H7 (cell line): ENCODE measurements at places on chromosomes 5 and 9. TPM values are rescaled to one million over a fixed set of nuclear protein-coding genes. Genes with fewer than 3 reads are reported as not detected.

Gene ZNF189
- total RNA-seq: 9.9 and 13.2 TPM in 2 replicates

- no peak for DNase-seq
These were observed 164.7 kb downstream of the RFX3 start for GRCh38 chr9:3361116-3361515.

- no peak for DNase-seq
These were observed 11.0 kb downstream of the DEPDC1B start for GRCh38 chr5:60688980-60689379.

Gene PAEP
- not detected in 2 replicates for total RNA-seq

DNA sequence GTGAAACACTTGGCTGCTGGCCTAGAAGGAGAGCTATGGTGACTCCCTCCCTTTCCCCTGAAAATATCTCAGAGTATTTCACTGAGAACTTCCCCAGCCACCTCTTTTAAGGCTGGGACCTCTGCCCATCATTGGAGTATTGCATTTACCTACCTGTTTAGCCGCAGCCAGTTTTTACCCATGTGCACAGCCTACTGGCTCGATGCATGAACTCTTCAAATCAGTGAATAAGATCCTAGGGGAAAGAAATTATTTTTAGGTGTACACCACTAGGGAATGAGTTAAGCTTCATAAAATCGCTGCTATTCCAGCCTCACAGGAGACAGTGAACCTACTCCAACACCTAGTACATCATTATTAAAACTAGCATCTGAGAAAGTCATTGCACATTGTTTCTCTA lies 16.8 kb upstream of the FAM174A start:
- DNase-seq: no peak

- no peak for DNase-seq
These were observed 256.7 kb downstream of the CDH12 start for GRCh38 chr5:22596404-22596970.

Gene PTGR1
- total RNA-seq: 91.2 and 199 TPM in 2 replicates

Gene MARCHF3
- total RNA-seq: 15.9 and 19.0 TPM in 2 replicates

DNA sequence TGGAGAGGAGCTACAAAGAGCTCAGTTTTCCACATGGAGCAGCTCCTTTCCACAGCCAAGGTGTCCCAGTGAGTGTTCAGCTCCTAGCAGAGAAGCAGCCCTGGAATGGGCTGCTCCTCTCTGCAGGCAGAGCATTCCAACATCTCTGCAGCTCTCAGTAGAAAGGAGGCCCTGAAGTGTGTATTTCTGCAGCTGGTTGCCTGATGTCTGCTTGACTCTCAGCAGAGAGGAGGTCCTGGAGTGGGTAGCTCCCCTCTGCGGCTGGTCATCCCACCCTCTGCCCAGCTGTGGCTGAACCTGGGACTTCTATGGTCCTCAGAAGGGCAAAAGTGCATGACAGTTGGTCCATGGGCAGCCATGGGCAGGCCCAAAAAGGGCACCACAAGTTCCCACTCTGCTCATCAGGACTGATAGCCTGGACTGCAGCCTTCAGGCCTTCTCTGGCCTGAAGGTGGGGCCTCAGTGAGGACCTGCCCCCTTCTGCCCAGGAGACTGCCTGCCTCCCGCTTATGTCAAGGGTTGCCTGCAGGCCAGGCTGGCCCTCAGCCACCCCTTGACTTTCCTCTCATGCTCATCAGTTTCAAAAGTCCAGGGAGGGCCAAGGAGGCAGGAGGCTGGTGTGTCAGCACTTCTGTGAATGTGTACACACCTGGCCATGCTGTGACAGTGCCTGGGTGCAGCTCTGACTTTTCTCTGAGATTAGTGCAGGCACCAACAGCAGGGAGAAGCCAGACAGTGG lies 605.9 kb upstream of the FAM174A start:
- no peak for DNase-seq

DNA sequence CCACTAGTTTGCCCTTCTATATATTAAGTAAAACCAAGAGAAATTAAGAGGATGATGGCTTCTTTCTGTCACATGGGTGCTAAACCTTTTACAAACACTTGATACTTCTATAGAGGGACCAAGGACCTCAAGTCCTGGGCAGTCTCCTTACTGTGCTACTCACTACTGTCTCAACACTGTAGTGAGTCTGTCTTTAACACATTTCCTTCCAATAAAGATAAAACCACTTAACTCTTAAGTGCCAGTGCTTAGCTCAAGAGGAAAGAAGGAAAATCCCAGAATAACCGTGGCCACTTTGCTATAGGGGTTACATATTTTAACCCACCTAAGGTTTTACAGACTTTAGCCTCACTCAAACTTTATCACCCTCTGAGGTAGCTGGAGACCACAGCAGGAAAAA lies 4.4 kb upstream of the GRPEL2 start:
- DNase-seq: no peak

DNA sequence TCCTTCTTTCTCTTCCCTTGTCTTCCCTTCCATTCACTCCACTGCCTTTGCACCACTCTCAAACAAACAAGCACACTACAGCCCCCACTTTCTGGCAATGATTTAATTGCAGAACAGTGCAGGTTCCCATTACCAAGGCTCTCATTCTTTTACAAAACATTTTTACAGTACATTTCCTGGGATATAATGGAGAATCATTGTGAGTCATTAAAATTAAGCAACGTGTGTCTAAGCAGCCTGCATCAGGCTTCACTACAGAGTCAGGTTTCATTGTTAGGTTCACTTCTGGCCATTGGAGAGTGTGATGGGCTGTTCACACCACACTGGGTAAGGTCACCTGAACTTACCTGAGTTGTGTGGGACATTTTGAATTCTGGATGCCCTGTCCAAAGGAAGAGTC lies 303.5 kb downstream of the TRIM32 start:
- DNase-seq: no peak

DNA sequence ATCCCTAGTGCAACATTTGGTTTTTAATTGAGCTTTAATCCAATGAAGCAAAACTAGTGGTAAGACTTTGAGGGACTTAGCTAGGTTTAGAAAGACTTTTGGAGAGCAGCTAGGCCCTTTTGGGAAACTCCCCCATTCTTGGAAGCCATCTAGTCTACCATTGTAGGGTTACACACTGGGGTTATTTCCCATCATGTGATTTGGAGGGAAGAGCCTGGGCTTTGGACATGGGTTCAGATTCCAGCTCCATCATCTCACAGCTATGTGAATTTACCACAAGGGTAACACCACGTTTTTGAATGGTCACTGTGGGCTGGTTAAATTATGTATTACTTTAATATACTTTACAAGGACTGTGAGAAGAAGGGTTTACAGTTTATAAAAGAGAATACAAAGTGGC lies 18.3 kb upstream of the TNFSF15 start:
- DNase-seq: no peak

Gene FBLL1
- total RNA-seq: 3.3 and 4.0 TPM in 2 replicates

Gene PCDHB4
- 0.35 and 0.41 TPM in 2 replicates for total RNA-seq

GRCh38 chr5:9046756-9047481 lies 499.0 kb downstream of the SEMA5A start:
- DNase-seq: no peak

GRCh38 chr5:62814991-62815390 lies 236.4 kb downstream of the LRRC70 start:
- DNase-seq: no peak

GRCh38 chr5:72101828-72102227 lies 5.4 kb upstream of the MAP1B start:
- no peak for DNase-seq

Gene DMRT3
- not detected in 2 replicates for total RNA-seq

Gene FAM169A
- 37.6 and 51.1 TPM in 2 replicates for total RNA-seq

DNA sequence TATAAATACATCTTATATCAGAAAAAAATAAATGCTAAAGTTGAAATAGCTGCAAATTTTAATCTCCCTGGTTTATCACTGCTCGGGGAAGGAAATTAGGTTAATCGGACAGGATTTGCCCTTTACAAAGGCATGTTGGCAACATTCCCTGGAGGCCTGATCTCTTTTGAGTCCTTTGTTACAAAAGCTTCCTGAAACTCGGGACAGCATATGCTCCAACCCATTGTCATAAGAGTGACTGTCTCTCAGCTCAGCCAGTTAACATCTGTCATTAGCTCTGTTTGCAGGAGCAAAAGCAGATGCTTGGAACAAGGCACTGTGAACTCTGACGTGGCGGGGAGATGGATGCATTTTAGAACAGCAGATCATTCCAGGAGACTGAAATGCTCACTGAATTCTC lies 80.6 kb downstream of the MYO10 start:
- DNase-seq: no peak

- no peak for DNase-seq
These were observed 76.4 kb upstream of the FCN1 start for GRCh38 chr9:134993996-134994720.

Gene ROR2
- 19.4 and 40.0 TPM in 2 replicates for total RNA-seq

Gene C5orf58
- total RNA-seq: 4.3 and 4.9 TPM in 2 replicates

Gene INSL4
- total RNA-seq: not detected in 2 replicates

DNA sequence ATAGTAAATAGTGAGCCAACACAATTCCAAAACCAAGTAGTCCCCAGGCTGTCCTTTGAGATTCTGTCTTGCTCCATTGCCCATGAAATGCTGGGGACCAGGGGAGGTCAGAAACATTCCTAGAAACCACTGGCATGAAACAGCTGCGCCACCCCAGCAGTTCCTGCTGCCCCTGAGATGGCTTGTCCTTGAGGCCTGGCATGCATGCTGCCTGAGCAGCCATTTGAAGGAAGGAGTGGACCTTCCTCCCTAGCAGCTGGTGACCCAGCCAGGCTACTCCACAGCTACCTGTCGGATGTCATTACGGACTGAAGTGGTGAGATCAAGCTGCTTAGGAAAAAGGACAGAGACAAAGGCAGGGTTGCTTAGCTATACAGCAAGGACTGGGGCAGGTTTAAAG lies 260.6 kb downstream of the DENND1A start:
- no peak for DNase-seq
